Aorta (tissue), 5 donors: ENCODE measurements at places on chromosomes 1 and 21. TPM values are rescaled to one million over a fixed set of nuclear protein-coding genes. Genes with fewer than 3 reads are reported as not detected.

The IL20 gene
- total RNA-seq, result not detected

The SH2D1B gene
- total RNA-seq, result 0.63 TPM

The NOTCH2 gene
- 197 TPM for total RNA-seq

The PEF1 gene
- total RNA-seq, result 57.9 TPM

The PLXNA2 gene
- total RNA-seq, result 37.3 TPM

The TMEM82 gene
- not detected for total RNA-seq

The CCDC181 gene
- total RNA-seq, result 0.48 TPM
